ENCODE measurements at places on chromosomes 2 and 18. TPM values are rescaled to one million over a fixed set of nuclear protein-coding genes. Genes with fewer than 3 reads are reported as not detected.

STPG4 gene
- not detected for total RNA-seq

FLACC1 gene
- 1.2 TPM for total RNA-seq

CSRNP3 gene
- total RNA-seq, result 3.4 TPM

CNDP1 gene
- total RNA-seq, result not detected

GAD1 gene
- total RNA-seq, result not detected

ITGAV gene
- 174 TPM for total RNA-seq

HOXD9 gene
- total RNA-seq, result not detected

GPR155 gene
- total RNA-seq, result 1.6 TPM

GCG gene
- total RNA-seq, result not detected

GNAL gene
- 0.16 TPM for total RNA-seq

ORC2 gene
- 12.7 TPM for total RNA-seq

POU3F3 gene
- not detected for total RNA-seq

LOXHD1 gene
- not detected for total RNA-seq

MC5R gene
- not detected for total RNA-seq

SAG gene
- total RNA-seq, result not detected

RAPH1 gene
- 16.5 TPM for total RNA-seq

TUBB8B gene
- total RNA-seq, result not detected

ABCG8 gene
- total RNA-seq, result not detected

RASGRP3 gene
- 5.9 TPM for total RNA-seq

ATP6V1C2 gene
- total RNA-seq, result not detected

CD8B2 gene
- total RNA-seq, result not detected

MYO3B gene
- 0.33 TPM for total RNA-seq

CCDC121 gene
- 7.0 TPM for total RNA-seq

ROCK1 gene
- 63.2 TPM for total RNA-seq

UCN gene
- total RNA-seq, result 1.1 TPM

KCTD18 gene
- total RNA-seq, result 26.4 TPM

PIEZO2 gene
- total RNA-seq, result 1.6 TPM

ATP9B gene
- 22.0 TPM for total RNA-seq

ANKRD30BL gene
- 0.16 TPM for total RNA-seq

C2orf15 gene
- not detected for total RNA-seq

RFX8 gene
- total RNA-seq, result 24.1 TPM

ANKRD39 gene
- total RNA-seq, result 6.1 TPM

PLCD4 gene
- total RNA-seq, result 1.2 TPM

SERPINB11 gene
- not detected for total RNA-seq

AGXT gene
- total RNA-seq, result not detected

GPATCH11 gene
- 14.0 TPM for total RNA-seq

OR6B2 gene
- not detected for total RNA-seq

DSC3 gene
- total RNA-seq, result 0.09 TPM

COL3A1 gene
- total RNA-seq, result 14,045 TPM

DCDC2C gene
- total RNA-seq, result not detected

REG3G gene
- not detected for total RNA-seq

Data from fibroblast of the aortic adventitia (primary cell).